ENCODE measurements at places on chromosomes 1 and 21.

DNA sequence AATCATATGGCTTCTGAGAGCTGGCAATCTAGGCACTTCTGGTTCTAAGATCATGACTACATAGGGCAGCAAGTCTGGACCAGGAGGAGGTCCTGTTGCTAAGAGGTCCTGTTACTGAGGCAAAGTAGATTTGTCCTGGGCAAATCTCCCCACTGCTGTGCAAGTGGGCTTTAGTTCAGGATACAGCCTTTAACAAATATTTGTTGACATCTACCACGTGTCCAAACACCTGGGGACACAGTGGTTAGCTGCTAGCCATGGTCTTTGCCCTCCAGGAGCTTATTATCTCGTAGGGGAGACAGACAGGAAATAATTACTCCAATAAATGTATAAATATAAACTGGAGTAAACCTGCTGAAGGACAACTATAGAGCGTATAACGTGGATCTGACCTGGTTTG lies 3.2 kb downstream of the CGN start:
- no peak for ATAC-seq

GRCh38 chr21:46153247-46154154 lies 1.9 kb downstream of the FTCD start:
- peak; percentile 7 for ATAC-seq

DNA sequence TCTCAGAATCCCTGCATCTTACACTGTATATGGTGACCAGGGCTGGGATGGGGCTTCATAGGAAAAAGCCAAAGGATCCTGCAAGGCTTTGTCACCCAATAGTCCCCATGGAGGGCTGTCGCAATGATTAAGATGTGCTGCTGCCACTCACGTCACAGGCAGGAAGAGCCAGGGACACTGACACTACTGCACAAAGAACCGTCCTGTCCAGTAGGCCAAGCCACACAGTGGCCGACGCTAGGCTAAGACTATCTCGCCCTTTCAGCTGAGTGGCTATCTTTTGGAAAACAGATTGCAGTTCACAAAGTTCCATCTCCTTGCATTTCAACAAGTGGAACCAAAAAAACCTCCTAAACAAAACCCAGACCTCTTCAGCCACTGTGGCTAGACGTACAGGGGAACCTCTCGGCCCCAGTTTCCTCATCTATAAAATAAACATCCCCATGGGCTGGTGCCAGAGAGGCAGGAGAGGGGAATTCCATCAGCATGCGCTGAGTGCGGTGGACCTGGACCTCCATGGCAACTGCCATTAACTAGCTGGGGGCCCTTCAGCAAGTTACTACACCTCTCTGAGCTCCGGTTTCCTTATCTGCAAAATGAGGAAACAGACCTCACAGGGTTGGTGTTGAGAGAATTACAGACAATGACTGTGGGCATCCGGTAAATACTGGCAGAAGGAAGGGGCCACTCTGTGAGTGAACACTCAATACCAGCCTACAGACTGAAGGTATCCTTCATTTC lies 8.7 kb downstream of the CAPZB start:
- ATAC-seq: peak; percentile 21

DNA sequence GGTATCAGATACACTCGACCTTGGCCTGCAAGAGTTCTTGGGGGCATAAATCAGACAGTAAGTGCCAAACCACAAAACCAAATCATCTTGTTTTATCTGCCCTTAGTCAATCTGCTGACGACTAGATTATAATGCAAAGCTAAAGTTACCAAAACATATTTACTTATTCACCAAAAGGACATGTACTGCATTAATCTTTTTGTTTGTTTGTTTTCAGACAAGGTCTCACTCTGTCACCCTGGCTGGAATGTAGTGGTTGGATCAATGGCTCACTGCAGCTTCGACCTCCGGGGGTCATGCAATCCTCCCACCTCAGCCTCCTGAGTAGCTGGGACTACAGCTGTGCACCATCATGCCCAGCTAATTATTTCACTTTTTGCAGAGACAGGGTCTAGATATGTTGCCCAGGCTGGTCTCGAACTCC lies 114.7 kb downstream of the APP start:
- ATAC-seq: no peak

- ATAC-seq: no peak
These were observed 104.3 kb downstream of the RYR2 start for GRCh38 chr1:237146241-237146640.

- ATAC-seq: no peak
These were observed 5.7 kb upstream of the FASLG start for GRCh38 chr1:172653015-172653709.

GRCh38 chr1:38114241-38115026 lies 67.8 kb upstream of the POU3F1 start:
- ATAC-seq: peak; percentile 77

GRCh38 chr1:19651141-19651737 lies 7.1 kb downstream of the NBL1 start:
- ATAC-seq: peak; percentile 45

DNA sequence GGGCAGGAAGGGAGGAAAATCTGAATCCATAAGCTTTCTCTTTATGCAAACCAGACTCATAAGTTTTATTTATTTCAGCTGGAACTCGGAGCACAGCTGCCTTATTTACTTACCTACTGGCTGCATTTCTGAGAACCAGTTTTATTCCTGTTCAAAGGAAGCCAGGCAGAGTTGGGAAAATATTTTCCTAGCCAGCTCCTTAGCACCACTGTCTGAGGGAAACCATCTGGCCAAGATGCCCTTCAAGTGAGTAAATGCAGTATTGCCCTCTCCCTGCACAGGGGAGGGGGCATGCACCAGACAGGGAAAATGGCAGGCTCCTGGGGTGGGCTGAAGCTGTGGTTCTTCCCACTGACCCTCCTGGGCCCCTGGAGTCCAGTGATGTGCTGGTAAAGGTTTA lies 28.9 kb upstream of the FMOD start:
- no peak for ATAC-seq

DNA sequence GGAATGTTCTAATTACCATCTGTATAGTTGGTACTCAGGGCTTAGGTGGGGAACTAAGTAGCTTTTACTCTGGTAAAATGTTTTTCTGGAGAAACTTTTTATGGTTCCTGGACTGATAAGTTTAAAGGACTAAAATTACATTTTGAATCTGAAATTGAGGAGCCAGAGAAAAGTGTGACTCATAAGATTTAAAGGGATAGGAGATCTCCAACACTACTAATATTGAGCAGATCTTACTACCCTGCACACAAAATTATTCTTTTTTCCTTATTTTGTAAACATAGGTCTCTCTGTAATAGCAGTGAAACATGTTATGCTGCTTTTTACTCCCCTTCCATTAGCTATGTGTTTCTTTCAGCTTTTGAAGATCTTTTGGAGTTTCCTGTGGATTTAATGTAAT lies 32.5 kb downstream of the MTF2 start:
- no peak for ATAC-seq

DNA sequence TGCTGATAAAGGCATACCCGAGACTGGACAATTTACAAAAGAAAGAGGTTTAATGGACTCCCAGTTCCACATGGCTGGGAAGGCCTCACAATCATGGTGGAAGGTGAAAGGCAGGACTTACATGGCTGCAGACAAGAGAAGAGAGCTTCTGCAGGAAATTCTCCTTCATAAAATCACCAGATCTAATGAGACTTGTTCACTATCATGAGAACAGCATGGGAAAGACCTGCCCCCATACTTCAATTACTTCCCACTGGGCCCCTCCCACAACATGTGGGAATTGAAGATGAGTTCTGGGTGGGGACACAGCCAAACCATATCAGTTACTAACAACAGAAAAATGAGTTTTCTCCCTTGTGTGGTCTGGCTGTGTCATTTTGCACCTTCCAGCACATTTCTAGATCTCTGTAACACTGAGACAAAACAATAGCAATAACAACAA lies 741.4 kb downstream of the KCNT2 start:
- no peak for ATAC-seq

DNA sequence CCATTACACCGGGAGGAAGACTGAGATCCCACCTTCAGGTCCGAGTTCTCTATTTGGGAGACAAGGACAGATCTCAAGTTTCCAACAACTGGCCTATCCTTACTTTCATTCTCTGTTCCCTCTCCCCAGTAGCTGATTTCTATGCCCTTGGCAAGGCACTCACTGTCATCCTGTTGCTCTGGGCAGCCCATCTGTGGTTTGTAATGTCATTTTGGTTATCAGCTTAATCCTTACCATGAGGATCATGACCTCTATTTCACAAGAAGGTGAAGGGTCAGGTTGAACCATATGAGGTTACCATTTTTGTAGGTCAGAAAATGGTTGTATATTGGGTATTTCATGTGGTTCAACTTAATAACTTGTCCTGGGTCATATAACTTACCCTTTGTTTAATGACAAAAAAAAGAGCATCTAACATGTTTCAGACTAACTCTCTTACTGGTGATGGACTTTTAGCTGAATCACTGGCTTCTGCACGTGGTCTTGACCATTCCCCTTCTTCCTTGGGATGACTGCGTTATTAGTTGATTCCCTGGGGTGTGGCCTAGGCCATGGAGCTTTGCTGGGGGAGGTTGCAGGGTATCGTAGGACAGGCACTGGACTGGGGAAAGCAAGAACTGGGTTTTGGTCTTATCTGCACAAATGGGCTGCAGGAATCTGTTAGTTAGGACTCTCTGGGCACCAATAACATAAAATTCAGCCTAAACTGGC lies 120.2 kb downstream of the ACTL8 start:
- no peak for ATAC-seq

- ATAC-seq: no peak
These were observed 151.9 kb upstream of the C1orf87 start for GRCh38 chr1:60225486-60225885.

- no peak for ATAC-seq
These were observed 41.4 kb downstream of the RABGAP1L start for GRCh38 chr1:174200746-174201145.

GRCh38 chr1:208187499-208188041 lies 56.6 kb downstream of the PLXNA2 start:
- ATAC-seq: no peak

DNA sequence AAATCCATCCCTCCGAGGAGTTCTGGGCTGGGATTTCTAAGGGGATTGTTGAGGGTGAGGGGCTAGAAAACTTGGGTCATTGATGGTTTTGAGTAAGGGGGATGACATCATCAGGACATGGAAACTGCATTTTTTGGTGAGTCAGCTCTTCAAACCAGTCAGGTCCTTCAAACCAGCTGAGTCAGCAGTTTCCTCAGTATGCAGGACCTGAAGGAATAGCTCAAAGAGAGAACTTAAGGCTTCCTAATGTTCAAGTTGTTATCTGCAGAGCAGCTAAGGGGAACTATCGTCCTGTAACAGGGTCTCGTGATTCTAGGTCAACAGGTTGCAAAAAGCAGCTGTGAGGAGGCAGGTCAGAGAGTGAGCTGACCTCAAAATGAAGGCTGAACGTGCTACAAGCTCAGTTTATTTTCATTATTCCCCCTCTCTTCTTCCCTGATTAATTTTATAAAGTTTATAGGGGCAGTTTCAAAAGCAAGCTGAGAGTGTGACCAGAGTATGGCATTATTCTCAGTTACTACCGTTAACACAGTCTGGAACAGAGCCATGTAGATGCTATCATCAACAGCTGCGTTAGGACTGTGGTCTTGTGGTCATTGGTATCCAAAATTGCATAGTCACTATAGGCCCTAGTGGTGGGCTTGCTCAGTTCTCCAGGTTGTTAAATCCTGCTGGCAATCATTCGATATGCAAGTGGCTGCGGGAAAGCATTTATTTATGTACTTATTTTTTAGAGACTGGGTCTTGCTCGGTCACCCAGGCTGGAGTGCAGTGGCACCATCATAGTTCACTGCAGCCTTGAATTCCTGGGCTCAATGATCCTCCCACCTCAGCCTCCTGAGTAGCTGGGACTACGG lies 10.7 kb upstream of the SDC3 start:
- peak; percentile 36 for ATAC-seq

GRCh38 chr1:107487506-107487905 lies 346.7 kb downstream of the NTNG1 start:
- no peak for ATAC-seq

GRCh38 chr1:25487628-25488027 lies 55.8 kb upstream of the LDLRAP1 start:
- ATAC-seq: no peak

- peak; percentile 91 for ATAC-seq
These were observed 775 bp upstream of the AIM2 start for GRCh38 chr1:159077120-159077961.

DNA sequence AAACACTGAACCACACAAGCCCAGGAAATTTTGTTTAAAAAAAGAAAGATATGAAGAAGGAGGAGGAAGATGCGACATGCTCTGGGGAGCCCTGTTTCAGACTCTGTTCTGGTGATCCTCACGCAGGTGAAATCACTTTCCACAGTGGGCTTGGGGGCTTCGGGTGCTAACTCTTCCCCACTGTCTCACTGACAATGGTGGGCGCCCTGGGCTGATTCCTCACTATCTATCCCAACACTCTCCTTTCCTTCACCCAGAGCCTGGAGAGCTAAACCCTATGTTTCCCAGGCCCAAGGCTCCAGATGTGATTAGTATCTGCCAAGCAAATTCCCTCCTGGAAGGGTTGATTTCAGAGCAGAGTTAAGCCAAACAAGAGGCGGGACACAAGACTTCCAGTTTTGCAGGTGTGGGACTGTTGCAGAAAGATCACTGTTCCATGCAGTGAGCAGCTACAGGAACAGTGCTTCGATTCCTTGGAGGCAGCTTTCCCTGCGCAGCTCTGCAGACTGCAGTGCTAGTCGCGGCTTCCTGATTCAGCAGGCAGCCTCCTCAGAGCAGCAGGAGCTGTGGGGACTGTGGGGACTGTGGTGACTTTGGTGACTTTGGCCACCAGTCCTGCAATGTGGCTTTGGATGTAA lies 168.3 kb downstream of the RHOU start:
- no peak for ATAC-seq

- ATAC-seq: peak; percentile 51
These were observed 14.4 kb downstream of the S100A16 start for GRCh38 chr1:153598309-153599172.

DNA sequence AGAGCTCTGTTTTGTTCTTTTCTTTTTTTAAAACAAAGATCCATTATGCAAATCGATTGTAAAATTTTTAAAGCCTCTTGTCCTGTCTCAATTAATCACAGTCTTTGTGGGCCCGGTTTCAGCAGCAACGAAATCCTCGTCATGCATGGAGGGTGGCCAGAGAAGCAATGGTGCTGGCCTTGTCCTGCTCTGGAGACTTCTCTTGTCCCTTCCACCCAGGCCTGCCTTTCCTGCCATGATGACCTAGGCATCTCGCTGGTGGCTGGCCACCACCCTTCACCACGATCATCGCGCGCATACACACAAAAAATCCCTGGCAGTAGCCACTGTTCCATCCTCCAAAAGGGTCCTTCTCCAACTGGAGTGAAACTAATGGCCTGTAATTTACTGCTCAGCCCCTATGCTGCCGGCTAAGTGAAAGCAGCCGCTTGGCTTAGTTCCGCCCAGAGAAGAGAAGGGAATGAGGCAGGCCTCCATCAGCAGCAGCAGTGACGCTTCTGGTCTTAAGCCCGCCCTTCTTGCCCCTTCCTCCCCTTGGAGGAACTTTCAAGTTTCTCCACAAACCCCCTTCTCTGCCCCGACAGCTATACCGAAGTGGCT lies 309.5 kb downstream of the NPHP4 start:
- ATAC-seq: no peak

- no peak for ATAC-seq
These were observed 112.5 kb upstream of the KCNK2 start for GRCh38 chr1:214970016-214970415.

- ATAC-seq: no peak
These were observed 2.5 kb upstream of the STUM start for GRCh38 chr1:226545836-226546596.

All from esophagus mucosa (tissue), 1 donor.